ENCODE measurements at places on chromosomes 3 and 15.

DNA sequence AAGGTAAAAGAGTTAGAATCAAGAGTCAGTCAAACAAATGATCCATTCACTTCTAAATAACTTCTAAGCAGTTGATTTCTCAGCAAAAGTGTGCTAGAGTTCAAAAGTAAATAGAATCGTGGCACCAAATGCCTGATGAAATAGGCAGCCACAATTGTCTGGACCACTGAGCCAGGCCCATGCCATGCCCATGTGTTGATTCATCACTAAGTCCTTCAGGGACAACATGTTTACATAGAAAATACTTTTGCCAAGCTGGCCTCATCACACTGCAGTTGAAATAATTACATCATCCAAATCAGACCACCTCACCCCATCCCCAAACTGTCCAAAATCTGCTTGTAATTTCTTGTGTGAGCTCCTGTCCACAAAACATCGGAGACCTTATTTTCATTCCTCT, 216.3 kb downstream of the IGSF11 start:
- no peaks in the 10 kb centered on the region for H3K36me3 ChIP-seq
- H3K4me3 ChIP-seq, result no peak overlapping the region
- DNase-seq, result no peak
- peaks cover 6% of the 10 kb centered on the region for H3K27me3 ChIP-seq

- no peak overlapping the region for H3K27ac ChIP-seq
- DNase-seq, result no peak
- H3K27me3 ChIP-seq, result peaks cover 8% of the 10 kb centered on the region
- peaks cover 9% of the 10 kb centered on the region for H3K4me1 ChIP-seq
These were observed 66.2 kb downstream of the SCN11A start for GRCh38 chr3:38985581-38985980.

DNA sequence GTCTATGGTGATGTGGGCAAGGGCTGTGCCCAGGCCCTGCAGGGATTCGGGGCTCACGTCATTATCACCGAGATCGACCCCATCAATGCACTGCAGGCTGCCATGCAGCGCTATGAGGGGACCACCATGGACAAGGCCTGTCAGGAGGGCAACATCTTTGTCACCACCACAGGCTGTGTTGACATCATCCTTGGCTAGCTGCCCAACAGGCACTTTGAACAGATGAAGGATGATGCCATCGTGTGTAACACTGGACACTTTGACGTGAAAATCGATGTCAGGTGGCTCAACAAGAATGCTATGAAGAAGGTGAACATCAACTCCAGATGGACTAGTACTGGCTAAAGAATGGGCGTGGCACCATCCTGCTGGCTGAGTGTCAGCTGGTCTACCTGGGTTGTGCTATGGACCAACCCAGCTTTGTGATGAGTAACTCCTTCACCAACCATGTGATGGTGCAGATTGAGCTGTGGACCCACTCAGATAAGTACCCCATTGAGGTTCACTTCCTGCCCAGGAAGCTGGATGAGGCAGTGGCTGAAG, 6.1 kb upstream of the USP8 start:
- H3K36me3 ChIP-seq, result no peaks in the 10 kb centered on the region
- no peaks in the 10 kb centered on the region for H3K27me3 ChIP-seq
- H3K4me1 ChIP-seq, result no peaks in the 10 kb centered on the region
- DNase-seq, result no peak

DNA sequence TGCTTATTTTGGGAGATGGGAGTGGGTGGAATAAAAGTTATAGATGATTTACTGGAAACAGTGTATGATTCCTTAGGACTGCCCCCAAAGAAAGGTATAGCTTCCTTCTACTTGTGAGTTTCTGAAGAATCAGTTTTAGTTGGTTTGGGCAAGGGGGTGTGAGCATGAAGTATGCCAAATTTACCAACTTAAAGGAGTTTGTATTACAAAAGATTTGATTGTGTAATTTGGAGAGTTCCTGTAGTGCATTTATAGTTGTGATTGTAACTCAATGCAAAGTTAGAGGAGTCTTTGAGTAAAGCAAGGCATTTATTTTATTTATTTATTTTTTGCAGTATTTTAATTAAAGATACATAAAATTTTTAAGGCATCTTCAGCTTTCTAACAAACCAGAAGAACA, 42.8 kb downstream of the TSC22D2 start:
- no peaks in the 10 kb centered on the region for H3K27me3 ChIP-seq
- DNase-seq, result no peak
- no peak overlapping the region for H3K27ac ChIP-seq

Data from type B pancreatic cell (in vitro differentiated cells).